ENCODE measurements at places on chromosomes 7 and 10.

- DNase-seq = no peak
Observed at GRCh38 chr7:12281038-12281437, 69.9 kb downstream of the TMEM106B start.

DNA sequence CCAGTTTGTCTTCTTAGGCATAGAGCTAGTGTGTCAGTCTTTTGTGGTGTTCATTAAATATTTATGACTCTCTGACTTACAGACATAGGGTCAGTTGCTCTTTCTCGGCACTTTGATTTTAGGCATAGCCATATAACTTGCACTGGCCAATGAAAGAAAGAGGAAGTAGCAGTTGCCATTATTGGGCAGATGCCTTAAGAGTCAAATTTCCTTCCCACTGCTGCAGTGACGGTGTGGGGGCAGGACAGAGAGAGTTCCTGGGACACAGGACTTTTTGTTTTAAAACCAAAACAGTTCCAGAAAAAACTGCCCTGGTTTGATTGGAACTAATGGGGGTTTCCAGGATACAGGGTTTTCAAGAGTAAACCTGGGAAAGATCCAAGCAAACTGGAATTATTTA lies 60.2 kb upstream of the PHF14 start:
- no peak for DNase-seq

- DNase-seq = no peak
Observed at GRCh38 chr10:2777666-2778355, 289.5 kb upstream of the PFKP start.

GRCh38 chr10:99506416-99506815 lies 26.3 kb upstream of the NKX2-3 start:
- no peak for DNase-seq

GRCh38 chr10:14326581-14326980 lies 4.1 kb downstream of the FRMD4A start:
- no peak for DNase-seq

- no peak for DNase-seq
Observed at GRCh38 chr7:115864082-115864481, 166.5 kb downstream of the TFEC start.

DNA sequence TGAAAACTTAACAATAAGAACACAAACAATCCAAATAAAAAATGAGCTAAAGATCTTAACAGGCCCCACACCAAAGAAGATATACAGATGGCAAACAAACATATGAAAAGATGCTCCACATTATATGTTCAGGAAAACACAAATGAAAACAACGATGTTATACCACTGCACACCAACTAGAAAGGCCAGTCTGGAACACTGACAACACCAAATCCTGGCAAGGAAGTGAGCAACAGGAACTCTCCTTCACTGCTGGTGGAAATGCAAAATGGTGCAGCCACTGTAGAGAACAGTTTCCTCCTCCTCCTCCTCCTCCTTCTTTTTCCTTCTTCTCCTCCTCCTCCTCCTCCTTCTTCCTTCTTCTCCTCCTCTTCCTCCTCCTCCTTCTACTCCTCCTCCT lies 12.2 kb upstream of the NCAPG2 start:
- DNase-seq = no peak

DNA sequence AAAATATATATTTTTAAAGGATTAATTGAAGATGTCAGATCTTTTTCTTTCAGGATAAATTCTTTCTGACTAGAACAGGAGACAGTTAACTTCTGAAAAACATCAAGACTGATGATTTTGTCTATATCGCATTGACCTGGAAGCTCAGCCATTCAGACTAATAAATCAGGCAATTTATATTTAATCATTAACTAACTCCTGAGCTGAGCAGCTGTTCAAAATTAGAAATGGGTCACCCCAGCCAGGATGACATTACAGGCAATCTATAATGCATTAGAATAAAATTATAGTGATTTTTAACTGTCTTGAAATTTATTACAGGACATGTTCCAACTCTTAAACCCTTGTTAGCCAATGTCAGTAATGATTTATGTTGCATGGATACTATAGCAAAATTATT lies 139.9 kb downstream of the CDCA7L start:
- DNase-seq = no peak

- no peak for DNase-seq
Observed at GRCh38 chr7:150997817-150998216, 7.0 kb downstream of the NOS3 start.

- no peak for DNase-seq
Observed at GRCh38 chr10:113064039-113064438, 114.0 kb downstream of the TCF7L2 start.

- DNase-seq = no peak
Observed at GRCh38 chr7:9017286-9017685, 583.9 kb downstream of the NXPH1 start.

- DNase-seq = no peak
Observed at GRCh38 chr7:26278770-26279169, 12.9 kb upstream of the SNX10 start.

- no peak for DNase-seq
Observed at GRCh38 chr7:130649004-130649790, 19.4 kb downstream of the COPG2 start.

GRCh38 chr10:98446151-98446660 lies 529 bp downstream of the HPS1 start:
- no peak for DNase-seq

DNA sequence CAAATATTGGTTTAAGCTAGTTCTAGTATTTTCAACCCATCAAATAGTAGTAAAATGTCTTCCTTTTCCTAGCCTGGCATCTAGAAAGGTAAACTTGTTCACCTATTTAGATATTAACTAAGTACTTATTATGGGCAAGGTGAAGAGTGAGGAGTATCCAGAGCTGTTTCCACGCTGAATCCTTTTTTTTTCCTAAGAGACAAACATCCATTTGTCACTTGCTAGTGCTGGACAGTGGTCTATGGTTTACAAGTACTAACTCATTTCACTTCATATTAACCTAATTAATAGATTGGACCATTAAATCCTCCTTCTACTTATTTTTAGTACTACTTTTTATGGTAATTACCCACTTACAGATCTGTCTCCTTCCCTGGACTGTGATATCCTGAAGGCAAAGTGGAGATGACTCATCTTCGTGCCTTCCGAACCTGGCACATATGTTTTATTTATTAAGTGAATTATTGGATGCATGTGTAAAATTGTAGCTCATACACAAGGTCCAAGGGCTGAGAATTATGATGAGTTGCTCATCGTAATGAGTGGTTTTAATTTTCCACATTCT lies 159.6 kb upstream of the IGFBP3 start:
- no peak for DNase-seq

DNA sequence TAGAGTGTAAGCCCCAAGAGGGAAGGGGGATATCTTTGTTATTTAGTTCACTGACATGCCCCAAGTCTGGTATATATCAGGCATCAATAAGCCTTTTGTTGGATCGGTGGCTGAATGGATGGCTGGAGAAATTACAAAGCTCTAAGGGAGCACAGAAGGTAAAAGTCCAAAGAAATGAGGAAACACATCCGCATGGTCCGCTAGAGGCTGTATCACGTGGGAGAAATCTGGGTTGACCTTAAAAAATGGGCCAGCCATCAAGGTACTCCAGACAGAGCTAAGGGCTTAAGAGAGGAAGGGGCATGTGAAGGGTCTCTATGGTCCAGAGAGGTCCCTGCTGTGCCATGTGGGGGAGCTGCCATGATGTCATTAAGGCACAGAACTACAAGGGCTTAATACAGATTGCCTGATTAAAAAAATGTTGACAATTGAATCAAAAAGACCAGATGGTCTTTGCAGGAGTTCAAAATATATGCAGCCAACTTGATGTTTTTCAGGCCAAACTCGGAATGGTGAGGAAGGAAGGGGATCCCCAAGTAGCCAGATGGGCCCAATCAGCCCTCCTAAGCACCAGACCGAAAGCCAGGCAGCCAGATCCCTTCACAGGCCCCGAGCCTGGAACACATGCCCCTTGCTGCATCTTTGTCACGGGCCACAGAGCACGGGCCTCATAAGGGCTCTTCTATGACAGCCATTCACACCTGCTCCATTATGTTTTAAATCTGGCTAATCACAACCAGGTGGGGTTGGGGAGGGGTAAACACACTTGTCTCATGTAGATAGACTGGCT lies 31.9 kb downstream of the SCRN1 start:
- DNase-seq = no peak

GRCh38 chr10:125562737-125563136 lies 120.2 kb downstream of the TEX36 start:
- DNase-seq = no peak

GRCh38 chr7:27581119-27581518 lies 81.6 kb downstream of the HIBADH start:
- DNase-seq = no peak

- no peak for DNase-seq
Observed at GRCh38 chr7:85289279-85289678, 102.4 kb upstream of the SEMA3D start.

- no peak for DNase-seq
Observed at GRCh38 chr7:142528608-142529408, 220.5 kb upstream of the PRSS1 start.

GRCh38 chr10:8288600-8288999 lies 234.1 kb downstream of the GATA3 start:
- no peak for DNase-seq

DNA sequence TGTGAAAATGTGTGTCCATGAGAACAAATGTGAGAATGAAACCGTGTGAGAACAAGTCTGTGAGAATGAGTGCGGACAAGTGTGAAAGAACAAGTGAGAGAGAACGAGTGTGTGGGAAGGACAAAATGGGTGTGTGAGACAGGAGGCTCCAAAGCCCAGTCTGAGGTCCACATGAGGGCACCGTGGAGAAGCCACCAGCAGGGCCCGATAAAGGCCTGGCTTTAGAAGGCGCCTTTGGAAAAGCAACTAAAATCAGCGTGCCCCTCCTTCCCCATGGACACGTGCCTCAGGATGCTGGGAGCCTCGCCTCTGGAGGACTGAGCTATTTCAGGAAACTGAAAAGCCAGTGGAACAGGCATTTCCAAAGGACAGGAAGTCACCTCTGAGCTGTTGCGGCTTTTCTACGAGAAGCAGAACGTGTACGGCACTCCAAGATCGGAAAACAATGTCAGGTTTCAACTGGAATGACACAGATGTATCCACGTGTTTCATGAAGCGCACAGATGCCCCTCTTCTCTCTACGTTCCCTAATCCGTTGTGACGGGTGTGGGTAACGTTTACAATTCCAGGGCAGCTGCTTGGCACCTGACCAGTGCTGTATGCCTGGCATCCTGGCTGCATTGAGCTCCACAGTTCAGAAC lies 46.4 kb downstream of the ESYT2 start:
- DNase-seq = no peak

DNA sequence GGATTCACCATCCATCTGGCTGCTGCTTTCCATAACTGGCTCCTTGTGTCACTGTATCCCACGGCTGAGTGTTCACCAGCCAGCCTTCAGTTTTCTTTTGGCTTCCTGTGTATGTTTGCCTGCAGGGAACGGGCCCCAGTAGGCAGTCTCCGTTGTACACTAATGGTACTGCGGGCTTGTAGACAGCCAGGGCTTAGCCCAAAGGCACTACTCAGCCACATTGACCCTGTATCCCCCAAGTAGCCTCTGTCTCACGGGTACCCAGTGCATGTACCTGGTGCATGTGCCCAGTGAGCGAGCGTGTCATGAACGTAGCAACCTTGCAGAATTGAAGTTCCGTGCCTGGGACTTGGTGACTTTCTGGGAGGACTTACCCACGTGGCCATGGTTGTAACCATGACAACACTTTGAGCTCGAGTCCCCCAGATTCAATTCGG lies 6.1 kb downstream of the PFKFB3 start:
- DNase-seq = no peak

- no peak for DNase-seq
Observed at GRCh38 chr7:75957021-75957736, 37.2 kb downstream of the TMEM120A start.

- DNase-seq = no peak
Observed at GRCh38 chr7:150432915-150433892, 17.2 kb upstream of the GIMAP8 start.

DNA sequence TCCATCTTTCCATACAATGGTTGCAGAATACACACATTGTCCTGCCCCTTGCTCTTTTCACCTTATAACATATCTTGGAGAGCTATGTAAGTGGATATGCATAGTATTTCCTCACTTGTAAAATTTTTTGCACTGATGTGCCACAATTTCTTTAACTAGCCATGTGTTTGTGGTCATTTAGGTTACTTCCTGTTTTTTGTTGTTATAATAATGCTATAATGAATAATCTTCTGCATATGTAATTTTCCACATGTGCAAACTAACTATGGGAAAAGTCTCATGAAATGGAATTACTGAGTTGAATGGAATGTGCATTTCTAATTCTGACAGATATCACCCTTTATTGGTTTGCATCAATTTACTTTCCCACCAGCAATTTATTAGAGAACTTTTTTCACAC lies 2.8 kb downstream of the TAS2R41 start:
- DNase-seq = no peak

- no peak for DNase-seq
Observed at GRCh38 chr7:143507094-143507518, 29.4 kb downstream of the TAS2R41 start.

DNA sequence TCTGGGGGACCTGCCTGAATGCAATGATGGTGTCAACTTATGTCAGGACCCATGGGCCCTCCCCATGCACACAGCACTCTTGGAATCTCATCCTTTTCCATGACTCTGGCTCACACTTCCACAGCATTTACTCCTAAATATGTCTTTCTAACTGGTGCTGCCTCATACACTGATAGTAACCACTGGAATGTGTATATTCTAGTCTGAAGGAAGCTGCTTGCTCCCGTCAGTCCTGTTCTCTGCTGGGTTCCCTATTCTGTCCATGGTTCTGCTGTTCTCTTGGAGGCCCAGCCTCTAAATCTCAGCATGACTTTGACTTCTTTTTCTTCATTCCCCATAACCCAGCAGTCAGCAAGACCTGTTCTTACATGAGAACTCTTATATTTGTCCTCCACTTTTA lies 1055.1 kb downstream of the KCNMA1 start:
- no peak for DNase-seq

DNA sequence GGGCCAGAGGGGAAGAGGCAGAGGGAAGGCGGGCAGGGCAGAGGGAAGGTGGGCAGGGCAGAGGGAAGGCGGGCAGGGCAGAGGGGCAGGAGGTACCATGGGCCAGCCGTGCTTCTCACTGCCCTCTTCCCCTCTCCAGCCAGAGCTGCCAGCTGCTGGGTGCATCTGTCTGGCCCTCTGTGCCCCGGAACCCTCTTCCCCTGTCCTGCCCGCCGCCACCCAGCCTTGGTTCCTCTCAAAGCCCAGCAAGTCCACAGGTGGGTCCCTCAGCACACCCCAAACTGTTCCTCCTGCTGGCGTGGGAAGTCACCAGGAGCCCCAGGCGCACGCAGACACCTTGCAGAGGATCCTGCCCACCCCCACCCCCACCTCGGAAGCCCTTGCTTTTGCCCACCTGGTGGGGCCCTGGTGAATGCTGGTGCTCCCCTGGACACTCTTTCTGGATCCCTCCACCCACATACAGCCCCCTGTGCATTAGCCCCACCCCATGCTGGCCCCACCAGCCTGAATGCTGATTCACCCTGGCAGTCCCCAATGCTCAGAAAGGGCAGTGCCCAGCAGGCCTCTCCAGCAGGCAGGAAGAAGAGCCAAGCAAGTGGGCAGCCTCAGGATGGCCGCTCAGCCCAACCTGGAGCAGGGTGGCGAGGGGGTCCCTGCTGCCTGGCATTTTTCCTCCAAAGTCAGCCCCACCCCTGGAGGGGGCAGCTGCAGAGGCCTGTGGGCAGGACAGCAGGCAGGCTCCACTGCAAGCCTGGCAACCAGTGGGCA lies 1.9 kb upstream of the PWWP2B start:
- DNase-seq = no peak
